ENCODE measurements at places on chromosomes 1 and 21.

- no peak for DNase-seq
Measured at GRCh38 chr1:36942148-36942547, 92.2 kb downstream of the GRIK3 start.

DNA sequence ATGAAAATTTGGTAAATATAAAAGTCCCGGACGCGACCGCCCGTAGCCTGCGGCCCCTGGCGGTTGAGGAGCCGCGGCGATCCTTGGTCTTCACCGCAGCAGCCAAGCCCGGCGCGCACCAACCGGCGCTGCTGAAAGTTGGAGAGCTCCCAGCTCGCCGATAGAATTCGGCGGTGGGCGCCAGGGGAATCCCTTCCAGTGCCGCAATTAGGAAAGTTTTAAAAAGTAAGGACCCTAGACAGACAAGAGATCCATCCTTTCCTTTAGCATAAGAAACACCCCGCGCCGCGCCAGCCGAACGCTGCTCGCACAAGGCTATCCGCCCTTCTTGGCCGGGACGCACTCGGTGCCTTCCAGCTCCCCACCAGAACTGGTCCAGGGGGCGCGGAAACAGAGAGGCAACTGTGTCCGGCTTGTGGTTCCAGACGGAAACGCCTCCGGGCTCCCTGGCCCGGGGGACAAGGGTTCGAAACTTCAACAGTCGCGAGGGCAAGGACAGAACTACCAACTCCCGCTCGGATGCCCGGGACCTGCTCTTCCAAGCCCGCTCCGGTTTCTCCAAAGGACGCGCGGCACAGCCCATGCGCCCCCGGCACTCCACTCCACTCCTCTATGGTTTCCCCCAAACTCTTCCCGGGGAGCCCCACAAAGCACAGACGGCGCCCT lies 1.7 kb downstream of the FAM78B start:
- peak; percentile 63 for DNase-seq

DNA sequence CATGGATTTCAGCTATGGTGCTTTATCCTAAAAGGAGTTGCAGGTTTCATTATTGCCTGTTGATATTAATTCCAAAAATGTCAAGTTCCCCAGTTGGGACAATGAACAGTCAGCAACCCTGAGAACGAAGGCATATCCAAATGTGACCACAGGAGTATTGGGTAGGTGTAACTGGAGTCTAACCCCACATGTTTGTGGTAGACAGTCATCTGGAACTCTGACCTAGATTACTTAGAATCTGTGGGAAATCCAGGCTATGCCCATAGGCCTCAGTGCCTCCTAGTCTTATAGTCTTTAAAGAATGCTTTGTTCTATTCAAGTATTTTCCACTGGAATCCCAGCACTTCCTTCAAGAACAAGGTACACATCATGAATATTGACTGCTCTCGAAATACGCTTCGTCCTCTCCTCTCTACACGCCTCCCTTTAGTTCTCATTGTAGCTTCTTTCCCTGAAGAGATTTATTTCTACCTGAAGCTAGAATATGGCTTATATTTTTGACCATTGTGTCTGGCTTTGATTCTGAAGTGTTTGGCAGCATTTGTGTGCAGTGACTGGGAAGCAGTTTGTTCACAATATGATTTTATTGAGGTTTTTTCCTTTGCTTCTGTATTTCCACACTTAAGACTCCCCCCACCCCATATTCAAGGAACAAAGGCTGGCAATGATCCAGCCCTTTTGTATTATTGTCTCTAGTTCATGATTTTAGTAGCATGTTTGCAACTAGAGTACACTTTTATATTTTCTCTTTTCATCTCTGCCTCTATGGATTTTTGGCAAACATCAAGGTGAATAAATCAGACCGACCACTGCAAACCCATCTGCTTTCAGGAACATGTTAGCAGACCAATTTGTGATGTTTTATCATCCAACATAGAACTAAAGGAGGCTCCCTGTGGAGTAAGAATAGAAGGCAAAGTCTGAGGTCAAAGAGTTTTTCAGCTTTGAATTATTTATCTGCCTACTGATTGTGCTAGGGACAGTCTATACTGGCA lies 178.6 kb downstream of the GPR52 start:
- no peak for DNase-seq

DNA sequence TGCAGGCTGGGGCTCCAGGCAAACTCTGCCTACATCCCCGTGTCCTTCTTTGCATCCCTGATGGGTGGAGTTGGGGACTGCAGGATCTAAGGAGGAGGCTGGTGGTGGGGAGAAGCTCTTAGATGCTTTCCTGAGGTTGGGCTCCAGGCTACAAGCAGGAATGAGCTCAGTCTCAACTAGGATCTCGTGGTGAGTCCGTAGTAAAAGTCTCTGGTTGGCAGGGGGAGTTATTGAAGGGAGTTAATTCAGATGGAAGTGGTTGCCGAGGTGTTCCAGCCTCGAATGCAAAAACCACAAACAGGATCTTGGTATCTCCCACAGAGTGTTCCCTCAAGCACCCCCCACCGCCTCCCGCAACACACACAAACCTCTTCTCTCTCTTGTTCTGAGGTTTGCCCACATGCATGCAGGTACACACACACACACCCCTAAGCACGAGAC lies 35.0 kb downstream of the TMCC2 start:
- no peak for DNase-seq

DNA sequence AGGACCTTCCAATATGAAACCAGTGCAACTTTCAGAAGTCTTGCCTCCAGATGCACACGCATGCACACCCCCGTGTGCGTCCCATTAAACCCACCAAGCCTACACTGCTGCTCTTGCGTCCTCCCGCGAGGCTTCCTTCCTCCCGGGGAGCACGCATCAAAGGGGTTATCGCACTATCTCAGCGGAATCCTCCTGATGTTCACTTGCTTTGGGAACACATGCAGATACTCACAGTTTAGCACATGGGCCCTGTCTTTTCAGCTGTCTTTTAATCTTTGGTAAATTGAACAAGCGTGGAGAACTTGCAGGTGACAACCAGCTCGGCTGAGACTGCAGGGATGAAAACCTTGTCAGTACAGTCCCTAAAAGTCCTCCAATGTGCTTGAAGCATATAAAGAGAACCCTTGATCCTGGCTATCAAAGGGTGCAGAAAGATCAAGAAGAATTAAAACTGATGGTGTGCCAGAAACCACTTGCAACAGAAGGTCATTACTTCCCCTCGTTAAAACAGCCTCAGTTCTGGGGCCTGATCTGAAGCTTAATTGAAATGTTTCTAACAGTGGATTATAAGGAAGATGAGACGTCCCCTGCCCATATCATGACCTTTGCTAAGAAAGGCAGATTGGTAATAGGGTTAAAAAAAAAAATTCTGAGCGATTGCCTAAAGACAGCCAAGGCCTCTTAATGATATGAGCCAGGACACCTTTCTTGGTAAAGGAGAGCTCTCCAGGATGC lies 149.4 kb upstream of the LMO4 start:
- DNase-seq, result no peak

- DNase-seq, result peak; percentile 93
Measured at GRCh38 chr1:51729156-51729823, 112.4 kb downstream of the OSBPL9 start.

- peak; percentile 93 for DNase-seq
Measured at GRCh38 chr1:230104395-230105244, 37.6 kb downstream of the GALNT2 start.

GRCh38 chr1:248825573-248825908 lies 174 bp downstream of the SH3BP5L start:
- no peak for DNase-seq

DNA sequence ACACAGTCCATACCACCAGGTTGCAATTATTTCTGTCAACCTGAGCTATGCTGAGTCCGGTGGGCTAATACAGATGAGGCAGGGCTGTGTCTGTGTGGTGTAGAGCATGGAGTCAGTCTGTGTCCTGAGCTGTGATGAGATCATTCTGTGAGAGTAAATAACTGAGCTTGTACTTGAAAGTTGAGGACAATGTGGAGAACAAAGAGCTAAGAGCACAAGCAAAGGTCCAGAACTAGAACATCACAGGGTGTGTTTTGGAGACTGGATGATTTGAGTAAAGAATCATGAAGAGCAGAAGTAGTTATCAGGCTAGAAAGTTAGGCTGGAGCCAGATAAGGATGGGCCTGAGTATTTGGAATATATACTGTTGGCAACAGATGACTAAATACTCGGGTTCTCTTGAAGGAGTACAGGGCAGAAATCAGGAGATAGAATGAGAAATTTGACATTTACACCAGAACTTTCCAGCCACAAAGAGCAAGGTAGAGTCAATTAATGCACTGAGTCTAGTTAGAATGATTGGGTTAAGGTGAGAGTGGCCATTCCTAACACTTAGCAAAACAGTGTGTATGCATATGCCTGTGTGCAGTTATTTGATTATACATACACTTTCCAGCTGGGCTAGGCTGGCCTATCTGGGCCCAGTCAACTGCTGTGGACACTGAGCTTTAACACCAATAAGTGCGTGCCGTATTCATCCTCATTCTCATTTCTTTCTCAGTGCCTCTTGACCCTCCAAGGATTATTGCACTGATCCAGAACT lies 48.8 kb downstream of the LEPR start:
- no peak for DNase-seq

DNA sequence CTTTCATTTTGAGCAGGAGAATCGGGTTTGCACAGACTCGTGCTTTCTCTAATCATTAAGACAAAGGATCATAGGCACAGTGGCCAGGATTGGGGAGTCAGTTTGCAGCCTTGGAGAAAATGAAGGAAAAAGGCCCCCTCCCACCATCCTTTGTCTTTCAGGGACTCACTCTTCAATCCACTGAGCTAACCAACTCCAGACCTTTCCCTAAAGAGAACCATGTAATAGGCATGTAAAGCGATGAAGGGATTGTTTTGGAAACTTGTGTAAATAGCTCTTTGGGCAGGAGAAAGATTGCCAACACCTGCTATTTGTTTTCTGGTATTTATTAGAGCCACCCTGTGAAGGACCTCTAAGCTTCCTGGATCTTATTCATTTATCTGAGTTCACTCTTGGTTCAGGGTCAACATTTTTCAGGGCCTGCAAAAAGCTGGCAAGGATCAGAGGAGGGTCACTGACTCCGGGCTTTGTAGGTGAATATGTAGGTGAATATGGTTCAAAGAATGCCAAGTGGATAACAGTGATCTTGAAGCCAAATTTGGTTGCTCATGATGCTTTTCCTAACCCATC lies 192.6 kb upstream of the FGGY start:
- DNase-seq, result no peak

DNA sequence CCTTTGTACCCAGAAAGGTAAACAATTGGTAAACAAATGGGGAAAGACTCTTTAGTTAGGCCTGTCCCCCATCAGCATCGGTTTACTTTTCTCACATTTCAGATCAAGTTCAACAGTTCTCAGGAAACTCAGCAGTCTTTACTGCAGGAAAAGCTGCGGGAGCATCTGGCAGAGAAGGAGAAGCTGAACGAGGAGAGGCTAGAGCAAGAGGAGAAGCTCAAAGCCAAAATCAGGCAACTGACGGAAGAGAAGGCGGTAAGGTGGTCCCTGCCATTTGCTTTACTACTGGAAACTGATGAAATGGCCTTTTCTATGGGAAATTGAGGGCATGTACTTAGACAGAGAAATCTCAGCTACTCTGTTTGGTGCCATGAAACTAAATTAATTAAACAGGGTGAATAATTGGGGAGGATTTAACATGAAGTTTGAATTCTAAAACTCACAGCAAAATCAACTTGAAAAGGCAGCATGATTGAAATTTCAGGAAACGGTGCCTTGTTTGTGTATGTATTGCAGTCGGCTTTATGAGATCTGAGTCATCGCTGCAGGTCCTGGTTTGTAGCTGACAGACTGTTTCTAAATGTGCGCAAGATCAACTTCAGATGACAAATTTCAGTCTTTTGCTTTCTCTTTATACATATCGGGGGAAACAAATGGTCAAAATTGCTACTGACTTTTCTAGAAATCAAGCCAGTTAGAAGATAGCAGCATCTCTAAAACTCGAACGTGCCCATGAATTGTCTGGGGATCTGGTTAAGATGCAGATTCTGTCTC lies 67.9 kb upstream of the EFHD2 start:
- no peak for DNase-seq

GRCh38 chr21:35426469-35426868 lies 377.4 kb upstream of the RUNX1 start:
- no peak for DNase-seq

DNA sequence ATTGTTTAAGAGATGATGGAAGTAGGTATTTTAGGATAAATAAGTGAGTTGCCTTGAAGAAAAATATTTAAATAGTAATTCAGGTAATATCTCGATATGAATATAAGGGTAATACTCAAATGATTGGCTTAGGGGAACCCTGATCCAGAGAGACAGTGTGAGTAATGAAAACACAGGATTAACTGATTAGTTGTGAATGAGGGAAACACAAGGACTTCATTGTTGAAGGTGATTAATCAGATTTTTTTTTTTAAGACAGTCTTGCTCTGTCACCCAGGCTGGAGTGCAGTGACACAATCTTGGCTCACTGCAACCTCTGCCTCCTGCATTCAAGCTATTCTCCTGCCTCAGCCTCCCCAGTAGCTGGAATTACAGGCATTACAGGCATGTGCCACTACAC lies 12.7 kb downstream of the SLC25A33 start:
- DNase-seq, result no peak

DNA sequence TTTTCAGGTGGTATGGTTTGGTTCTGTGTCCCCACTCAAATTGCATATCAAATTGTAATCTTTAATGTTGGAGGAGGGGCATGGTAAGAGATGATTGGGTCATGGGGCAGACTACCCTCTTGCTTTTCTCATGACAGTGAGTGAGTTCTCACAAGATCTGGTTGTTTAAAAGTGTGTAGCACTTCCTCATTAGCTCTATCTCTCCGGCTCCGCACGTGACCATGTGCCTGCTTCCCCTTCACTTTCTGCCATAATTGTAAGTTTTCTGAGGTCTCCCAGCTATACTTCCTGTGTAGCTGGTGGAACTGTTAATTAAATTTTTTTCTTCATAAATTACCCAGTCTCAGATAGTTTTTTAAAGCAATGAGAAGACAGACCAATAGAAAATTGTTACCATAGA lies 843.2 kb downstream of the AMY1C start:
- no peak for DNase-seq

DNA sequence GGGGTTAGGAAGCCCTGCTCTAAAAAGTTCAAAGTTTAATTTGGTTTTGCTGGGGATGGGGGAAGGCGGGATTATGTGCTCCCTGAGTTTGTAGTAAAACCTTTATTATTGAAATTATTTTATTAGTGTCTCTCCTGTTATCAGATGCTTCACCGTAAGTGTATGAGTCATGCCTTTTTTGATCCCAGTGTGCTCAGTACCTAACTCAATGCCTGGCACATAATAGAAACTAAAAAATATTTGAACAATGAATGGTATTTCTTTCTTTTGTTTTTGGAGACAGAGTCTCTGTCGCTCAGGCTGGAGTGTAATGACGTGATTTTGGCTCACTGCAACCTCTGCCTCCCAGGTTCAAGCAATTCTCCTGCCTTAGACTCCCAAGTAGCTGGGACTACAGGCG lies 6.4 kb downstream of the SNRPE start:
- no peak for DNase-seq

DNA sequence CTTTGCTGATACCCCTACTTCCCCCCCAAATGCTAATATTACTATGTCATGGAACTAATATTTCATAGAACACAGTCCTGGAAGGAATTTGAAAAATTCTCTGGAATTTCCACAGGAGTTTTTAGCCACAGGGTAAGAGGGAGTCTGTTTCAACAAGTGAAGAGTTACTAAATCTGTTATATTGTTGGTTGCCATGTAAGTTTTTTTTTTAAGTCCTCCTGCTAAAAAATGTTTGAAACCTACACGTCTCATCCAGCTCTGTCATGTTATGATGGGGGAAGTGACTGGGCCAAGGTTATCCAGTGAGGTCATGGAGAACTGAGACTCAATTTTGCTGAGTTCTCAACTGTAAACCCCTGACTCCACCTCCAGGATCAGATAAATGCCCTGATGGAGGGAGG lies 60.8 kb upstream of the USP24 start:
- no peak for DNase-seq

All from left colon (tissue), 2 donors.